ENCODE measurements at places on chromosomes 2 and 18.

DNA sequence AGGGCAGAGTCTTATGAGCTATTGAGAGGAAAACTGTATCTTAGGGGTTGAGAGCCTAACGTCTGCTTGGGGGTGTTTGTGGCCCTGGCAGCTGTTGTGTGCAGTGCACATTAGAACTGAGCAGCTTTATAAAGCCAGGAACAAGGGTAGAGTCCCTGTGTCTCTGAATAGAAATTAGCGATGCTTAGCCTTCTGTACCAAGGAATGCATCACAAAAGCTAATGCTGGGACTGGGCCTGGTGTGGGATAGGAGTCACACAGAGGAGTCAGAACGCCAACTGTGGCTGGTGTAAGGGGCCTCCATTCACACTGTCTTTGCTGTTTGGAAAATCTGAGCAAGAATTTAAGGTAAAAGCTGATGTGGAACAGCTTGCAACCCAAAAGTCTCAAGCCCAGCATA is 283.2 kb downstream of the SOX11 start:
- DNase-seq, result no peak

GRCh38 chr2:2010251-2010650 is 265.9 kb upstream of the PXDN start:
- DNase-seq, result no peak

GRCh38 chr2:200025717-200026116 is 70.3 kb downstream of the MAIP1 start:
- no peak for DNase-seq

- no peak for DNase-seq
These were observed 482.4 kb upstream of the GCFC2 start for GRCh38 chr2:76193089-76193488.

- no peak for DNase-seq
These were observed 364.4 kb upstream of the ID2 start for GRCh38 chr2:8317418-8317817.

DNA sequence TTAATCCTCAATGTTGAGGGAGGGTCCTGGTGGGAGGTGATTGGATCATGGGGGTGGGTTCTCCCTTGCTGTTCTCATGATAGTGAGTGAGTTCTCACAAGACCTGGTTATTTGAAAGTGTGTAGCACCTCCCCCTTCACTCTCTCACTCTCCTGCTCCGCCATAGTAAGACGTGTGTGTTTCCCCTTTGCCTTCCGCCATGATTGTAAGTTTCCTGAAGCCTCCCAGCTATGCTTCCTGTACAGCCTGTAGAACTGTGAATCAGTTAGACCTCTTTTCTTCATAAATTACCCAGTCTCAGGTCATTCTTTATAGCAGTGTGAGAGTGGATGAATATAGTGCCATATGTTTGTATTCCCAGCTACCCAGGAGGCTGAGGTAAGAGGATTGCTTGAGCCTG is 9.6 kb downstream of the IL1B start:
- no peak for DNase-seq

DNA sequence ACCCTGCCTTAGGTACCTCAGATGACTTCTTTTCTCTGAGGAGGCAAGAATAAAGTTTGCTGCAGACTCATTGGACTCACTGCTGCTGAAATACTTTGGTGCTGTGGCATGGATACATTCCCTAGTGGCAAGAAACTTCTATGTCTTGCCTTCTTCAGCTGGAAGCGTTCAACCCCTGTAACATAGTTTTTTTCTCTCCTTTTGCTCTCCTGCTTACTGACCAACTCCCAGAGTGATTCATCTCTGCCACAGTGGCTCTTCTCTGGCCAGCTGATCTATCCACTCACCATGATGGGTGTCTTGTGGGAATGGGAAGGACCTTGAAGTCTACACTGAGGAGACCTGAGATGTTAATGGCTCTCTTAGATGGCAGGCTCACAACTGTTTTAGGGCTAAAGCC is 309.3 kb upstream of the LRRTM4 start:
- DNase-seq, result no peak

GRCh38 chr18:3653851-3654441 is 204.0 kb downstream of the TGIF1 start:
- DNase-seq, result no peak

- no peak for DNase-seq
These were observed 3.4 kb downstream of the ZEB2 start for GRCh38 chr2:144516411-144516980.

DNA sequence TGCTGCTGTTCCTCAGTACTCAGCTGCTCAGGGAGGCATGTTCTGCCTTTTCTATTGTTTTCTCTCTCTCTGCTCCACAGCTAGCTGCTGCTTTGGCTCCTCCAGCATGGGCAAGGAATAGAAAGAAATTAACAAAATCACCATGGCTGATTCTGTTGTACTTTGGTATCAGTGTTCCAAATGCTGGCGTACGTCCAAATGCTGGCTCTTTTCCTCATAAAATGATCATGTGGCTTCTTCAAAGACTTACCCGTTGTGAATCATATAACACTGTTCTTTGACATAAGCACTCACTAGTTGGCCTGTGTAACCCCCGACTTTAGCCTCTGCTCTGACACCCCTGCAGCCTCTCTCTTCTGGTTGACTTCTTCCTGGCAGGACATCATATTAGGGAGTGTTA is 547.6 kb downstream of the CPS1 start:
- DNase-seq, result no peak

DNA sequence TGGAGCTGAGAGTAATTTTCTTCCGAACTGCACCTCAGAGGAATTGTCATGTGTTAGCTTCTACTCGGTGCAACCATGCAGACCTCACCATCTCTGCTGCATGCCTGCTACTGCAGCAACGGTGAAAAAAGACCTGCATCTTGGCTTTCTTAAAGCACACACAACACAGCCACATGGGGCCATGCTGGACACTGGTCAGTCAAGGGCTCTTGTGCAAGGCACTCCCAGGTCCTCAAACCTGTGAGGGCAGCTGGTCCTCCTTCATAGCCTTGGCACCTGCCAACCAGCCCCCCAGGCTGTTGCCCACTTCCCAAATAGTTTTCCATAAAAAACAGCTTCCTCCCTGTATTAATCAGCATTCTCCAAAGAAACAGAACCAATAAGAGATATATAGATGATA is 113.5 kb upstream of the TEX51 start:
- DNase-seq, result no peak

GRCh38 chr18:46080156-46080555 is 8.1 kb upstream of the PSTPIP2 start:
- no peak for DNase-seq

All from CD4-positive, alpha-beta T cell treated with Interleukin-4 for 1 hour (primary cell).